ENCODE measurements at places on chromosomes 16 and 17. TPM values are rescaled to one million over a fixed set of nuclear protein-coding genes. Genes with fewer than 3 reads are reported as not detected.
A peak's percentile ranks its signal among the peaks of the same experiment; 100 is the strongest.

DNA sequence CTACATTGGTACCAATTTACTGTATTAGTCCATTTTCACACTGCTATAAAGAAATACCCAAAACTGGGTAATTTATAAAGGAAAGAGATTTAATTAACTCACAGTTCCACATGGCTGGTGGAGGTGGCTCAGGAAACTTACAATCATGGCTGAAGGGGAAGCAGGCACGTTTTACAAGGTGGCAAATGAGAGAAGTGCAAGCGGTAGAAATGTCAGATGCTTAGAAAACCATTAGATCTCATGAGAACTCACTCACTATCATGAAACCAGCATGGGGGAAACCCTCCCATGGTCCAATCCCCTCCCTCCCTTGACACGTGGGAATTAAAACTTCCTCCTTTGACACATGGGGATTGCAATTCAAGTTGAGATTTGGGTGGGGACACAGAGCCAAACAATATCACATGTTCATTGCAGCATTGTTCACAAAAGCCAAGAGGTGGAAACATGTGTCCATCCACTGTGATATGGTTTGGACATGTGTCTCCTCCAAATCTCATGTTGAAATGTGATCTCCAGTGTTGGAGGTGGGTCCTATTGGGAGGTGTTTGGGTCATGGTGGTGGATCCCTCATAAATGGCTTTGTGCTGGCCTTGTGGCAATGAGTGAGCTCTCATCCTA lies 3.1 kb upstream of the SPACA3 start:
- no peak overlapping the region for H3K27ac ChIP-seq
- H3K4me1 ChIP-seq: no peaks in the 10 kb centered on the region
- no peaks in the 10 kb centered on the region for H3K36me3 ChIP-seq
- H3K4me3 ChIP-seq: no peak overlapping the region
- no peak for DNase-seq

The QRICH2 gene
- total RNA-seq: 2.3 TPM

The CLEC19A gene
- not detected for total RNA-seq

The NPTX1 gene
- total RNA-seq: not detected

DNA sequence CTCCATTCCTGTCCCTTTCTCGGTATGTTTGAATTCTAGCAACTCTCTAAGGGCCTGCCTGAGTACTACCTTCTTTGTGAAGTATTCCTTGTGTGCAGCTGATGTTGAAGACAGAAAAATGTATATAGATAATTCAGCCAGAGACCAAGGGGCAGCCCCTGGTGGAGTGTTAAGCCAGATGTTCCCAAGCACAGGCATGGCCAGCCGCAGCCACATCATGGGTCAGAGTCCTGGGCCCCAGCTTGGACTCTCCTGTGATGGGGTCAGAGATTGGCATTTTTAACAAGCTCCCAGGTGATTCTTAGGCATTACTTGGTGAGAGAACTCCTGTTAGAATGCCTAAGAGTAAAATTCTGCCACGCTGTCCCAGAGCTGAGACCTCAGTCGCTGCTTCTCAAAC lies 100.8 kb downstream of the IRF8 start:
- no peak overlapping the region for H3K27ac ChIP-seq
- H3K27me3 ChIP-seq: no peaks in the 10 kb centered on the region
- no peak overlapping the region for H3K4me3 ChIP-seq
- DNase-seq: no peak

DNA sequence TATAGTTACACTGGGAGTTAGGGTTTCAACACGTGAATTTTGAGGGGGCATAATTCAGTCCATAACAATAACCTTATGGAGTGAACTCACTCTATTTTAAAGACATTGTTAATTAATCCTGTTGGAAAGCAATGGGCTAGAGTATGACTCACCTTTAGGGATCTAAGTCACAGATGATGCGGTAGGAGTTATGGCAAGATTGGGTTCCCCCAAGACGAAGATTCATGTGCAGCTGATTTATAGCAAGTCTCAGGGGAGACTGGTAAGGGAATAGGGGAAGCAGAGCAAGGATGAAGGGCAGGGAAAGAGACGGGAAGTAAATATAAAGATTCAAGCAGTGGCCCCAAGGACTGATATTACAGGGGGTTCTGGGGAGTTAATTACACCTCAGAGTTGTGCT lies 159.6 kb upstream of the DNAH9 start:
- H3K4me3 ChIP-seq: no peak overlapping the region
- no peaks in the 10 kb centered on the region for H3K4me1 ChIP-seq
- H3K27me3 ChIP-seq: no peaks in the 10 kb centered on the region
- H3K27ac ChIP-seq: no peak overlapping the region

DNA sequence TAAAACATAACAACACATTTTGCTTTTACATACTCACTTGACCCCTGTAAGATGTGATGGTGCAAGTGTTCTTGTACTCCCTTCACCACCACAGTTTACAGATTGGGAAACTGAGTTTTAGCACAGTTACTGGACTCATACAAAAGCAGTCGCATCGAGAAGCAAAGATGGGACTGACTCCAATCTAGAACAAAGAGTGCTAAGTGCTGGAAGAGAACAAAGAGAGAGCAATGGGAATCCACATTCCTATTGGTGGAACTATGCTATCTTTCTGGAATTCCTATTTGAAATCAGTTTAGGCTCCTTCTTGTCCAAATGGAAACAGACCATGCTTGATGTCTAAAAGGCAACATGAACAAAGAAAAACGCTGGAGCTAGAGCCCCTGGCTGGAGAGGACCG lies 9.1 kb downstream of the TOM1L2 start:
- H3K4me3 ChIP-seq: no peak overlapping the region
- no peak overlapping the region for H3K27ac ChIP-seq
- H3K36me3 ChIP-seq: peaks cover 6% of the 10 kb centered on the region
- peaks cover 28% of the 10 kb centered on the region for H3K4me1 ChIP-seq
- DNase-seq: no peak
- no peaks in the 10 kb centered on the region for H3K27me3 ChIP-seq

GRCh38 chr17:2710803-2711607 lies 559 bp downstream of the CLUH start:
- peak overlapping the region; percentile 92 for H3K27ac ChIP-seq
- peak overlapping the region; percentile 84 for H3K4me3 ChIP-seq
- no peaks in the 10 kb centered on the region for H3K36me3 ChIP-seq

The TP53TG3B gene
- not detected for total RNA-seq

- no peak overlapping the region for H3K27ac ChIP-seq
- H3K4me1 ChIP-seq: peaks cover 8% of the 10 kb centered on the region
- H3K36me3 ChIP-seq: no peaks in the 10 kb centered on the region
Measured at GRCh38 chr17:41682631-41683030, 6.1 kb upstream of the EIF1 start.

DNA sequence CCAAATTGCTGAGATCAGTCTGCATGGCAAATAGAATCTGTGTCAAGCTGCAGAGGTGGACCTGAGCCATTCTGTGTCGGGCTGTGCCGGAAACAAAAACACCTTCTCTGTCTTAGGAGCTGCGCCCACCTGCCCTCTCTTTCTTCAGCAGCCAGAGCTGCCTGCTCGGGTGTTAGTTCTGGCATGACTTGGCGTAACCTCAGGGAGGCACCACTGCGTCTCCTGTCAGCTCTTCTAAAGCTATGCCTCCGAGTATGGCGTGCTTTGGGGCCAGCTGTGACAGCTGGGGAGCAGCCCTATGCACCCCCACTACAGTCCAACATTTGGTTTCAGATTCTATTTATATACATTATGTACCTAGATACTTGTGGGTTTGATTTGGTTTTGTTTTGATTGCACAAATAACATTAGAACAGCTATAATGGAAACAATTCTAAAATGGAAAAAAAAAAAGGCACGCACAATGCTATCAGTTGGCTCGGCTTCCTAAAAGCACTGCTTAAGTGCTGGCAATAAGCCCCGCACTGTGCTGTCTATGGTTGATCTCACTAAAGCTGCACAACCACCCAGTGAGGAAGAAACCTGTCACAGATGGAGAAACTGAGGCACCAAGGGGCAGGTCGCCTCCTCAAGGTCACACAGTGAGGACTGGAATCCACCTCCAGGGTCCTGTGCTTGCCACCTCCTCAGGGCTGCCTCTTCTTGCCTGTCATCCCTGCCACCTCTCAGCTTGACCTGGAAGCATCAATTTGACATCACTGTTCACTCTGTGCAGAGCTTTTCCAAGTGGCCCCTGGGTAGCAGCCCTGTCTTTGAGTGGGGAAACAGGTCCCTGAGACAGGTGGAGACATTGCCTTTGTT lies 18.7 kb upstream of the ADGRG1 start:
- H3K36me3 ChIP-seq: no peaks in the 10 kb centered on the region
- H3K27ac ChIP-seq: no peak overlapping the region
- no peaks in the 10 kb centered on the region for H3K4me1 ChIP-seq
- DNase-seq: no peak
- H3K4me3 ChIP-seq: no peak overlapping the region

All from esophagus squamous epithelium (tissue), 5 donors.